ENCODE measurements at places on chromosomes 13 and 19.

- peak; percentile 99 for DNase-seq
Observed at GRCh38 chr13:100392709-100393630, 195.6 kb downstream of the GGACT start.

DNA sequence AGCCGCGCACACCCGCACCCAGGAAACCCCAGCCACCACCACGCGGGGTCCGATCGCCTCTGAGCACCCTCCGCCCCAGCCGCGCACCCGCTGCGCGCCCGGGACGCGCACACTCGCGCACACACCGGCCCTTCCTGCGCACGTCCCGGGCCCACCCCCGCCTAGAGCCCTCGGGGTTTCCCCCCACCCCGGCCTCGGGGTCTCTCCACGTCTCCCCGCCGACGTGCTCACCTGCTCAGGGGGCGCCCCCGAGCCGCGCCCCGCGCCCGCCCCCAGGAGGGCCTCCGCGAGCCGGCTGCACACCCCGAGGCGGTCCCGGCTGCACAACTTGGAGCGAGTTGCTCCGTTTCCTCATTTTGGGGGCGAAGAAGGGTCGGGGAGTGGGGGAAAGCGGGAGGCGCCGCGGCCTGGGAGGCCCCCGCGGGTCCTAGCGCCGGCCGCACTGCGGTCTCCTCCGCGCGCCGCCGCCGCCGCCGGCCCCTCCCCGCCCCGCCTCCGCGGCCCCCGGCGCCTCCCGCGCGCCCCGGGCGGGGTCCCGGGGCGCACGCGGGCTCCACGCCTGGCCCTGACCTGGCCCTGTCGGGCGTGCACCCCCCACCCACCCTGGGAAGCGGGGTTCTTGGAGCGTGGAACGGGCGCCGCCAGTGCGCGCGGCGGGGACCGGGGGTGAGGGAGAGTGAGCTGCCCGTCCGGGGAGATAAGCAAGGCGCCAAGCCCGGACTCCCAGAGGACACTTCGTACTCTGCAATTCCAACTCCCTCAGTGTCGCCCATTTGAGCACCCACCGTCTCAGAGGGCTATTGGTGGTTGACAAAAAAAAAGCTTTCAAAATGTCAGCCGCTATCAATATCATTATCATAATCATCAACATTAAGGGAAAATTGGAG, at the start of gene MATK:
Gene MATK, minus strand, starts transcription at position 444 of the 887 bp plus-strand sequence. CDS start 1,246 bp downstream, outside the sequence.
- DNase-seq, result no peak

DNA sequence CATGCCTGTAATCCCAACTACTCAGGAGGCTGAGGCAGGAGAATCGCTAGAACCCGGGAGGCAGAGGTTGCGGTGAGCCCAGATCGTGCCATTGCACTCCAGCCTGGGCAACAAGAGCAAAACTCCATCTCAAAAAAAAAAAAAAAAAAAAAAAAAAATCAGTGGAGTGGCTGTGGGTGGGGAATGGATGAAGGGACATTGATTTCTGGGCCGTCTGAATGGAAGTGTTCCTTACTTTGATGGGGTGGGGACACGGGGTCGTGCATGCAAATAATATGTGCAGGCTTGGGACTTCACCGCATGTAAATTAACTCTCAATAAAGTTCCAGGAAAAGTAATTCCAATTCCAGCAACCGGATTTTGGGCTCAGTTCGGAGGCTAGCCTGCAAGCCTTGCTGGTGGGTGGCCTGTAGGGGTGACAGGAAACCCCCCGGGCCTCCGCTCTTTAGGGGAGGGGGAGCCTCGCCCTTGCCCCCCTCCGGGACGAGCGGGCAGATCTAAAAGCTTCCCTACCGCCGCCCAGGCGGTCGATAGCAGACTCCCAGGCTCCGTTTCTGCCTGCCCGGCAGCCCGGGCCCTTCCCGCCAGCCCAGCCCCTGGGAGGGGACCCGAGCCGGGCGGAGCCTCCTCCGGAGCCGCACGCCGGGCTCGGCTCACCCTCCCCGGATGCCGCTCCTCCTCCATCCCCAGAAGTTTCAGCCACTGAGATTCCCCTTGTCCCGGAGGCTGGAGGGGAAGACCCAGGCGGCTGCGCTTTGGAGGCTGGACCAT, 48.0 kb upstream of the ADGRE5 start:
- DNase-seq, result peak; percentile 43

- DNase-seq, result no peak
Observed at GRCh38 chr13:41809962-41810361, 150.9 kb downstream of the VWA8 start.

- no peak for DNase-seq
Observed at GRCh38 chr19:8518536-8518935, 4.6 kb upstream of the ZNF414 start.

DNA sequence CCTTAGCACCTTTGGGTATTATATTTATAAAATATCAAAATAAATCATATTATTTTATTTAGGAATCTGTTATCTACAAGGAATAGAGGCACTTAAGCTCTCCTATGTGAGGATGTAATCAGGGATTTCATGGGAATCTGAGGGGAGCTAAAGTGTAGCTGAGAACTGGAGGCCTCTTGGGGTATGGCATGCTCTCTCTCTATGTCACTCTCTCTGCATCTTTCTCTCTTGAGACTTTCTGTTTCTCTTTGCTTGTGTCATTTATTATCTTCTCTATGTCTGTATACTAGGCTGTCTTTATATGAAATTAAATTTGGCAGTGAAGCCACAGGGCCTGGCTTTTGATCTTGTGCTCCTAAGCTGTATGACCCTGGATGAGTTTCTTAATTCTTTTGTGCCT, 37.7 kb upstream of the SCEL start:
- DNase-seq, result no peak

DNA sequence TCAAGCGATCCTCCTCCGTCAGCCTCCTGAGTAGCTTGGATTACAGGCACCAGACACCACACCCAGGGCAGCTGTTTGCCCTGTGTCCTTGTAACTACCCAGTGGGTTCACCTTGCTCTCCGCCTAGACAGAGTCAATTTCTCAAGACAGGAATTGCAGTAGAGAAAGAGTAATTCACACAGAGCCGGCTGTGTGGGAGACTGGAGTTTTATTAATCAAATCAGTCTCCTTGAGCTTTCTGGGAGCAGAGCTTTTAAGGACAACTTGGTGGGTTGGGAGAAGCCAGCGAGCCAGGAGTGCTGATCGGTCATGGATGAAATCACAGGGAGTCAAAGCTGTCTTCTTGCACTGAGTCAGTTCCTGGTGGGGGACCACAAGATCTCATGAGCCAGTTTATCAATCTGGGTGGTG, 20.6 kb upstream of the ADGRE1 start:
- no peak for DNase-seq

DNA sequence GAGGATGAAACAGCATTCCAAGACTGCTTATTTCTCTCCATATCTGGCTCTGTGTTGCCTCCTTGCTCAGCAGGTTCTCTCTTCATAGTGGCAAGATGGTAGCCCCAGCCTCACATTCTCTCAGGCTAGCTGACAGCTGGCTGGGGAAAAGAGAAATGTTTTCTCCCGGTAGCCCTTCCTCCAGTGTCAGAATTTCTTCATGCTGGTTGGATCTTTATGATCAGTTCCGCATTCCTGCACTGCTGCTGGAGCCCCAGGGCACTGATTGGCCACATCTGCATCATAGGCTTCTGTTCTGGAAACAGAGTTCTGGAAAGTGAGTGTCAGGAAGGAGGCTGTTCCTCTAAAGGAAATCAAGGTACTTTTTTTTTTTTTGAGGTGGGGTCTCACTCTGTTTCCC, 24.6 kb downstream of the POP4 start:
- DNase-seq, result peak; percentile 31

DNA sequence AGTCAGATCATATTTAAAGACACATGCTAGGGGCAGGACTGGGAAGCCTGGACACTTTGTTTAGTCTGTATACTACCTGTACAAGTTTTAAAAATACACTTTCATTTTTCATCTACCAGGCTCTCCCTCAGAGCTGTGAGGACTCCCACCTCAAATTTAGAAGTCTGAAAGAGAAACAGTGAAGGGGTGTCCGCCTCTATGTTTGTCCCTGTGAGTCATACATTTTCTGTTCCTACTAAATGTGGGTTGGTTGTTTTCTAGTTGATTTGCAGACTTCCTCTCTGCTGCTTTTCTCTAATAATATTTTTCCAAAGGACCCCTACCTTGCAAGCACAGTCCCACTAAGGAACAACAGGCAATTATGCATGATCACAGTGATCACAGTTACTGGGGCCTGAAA, 110.5 kb downstream of the ENOX1 start:
- DNase-seq, result no peak

DNA sequence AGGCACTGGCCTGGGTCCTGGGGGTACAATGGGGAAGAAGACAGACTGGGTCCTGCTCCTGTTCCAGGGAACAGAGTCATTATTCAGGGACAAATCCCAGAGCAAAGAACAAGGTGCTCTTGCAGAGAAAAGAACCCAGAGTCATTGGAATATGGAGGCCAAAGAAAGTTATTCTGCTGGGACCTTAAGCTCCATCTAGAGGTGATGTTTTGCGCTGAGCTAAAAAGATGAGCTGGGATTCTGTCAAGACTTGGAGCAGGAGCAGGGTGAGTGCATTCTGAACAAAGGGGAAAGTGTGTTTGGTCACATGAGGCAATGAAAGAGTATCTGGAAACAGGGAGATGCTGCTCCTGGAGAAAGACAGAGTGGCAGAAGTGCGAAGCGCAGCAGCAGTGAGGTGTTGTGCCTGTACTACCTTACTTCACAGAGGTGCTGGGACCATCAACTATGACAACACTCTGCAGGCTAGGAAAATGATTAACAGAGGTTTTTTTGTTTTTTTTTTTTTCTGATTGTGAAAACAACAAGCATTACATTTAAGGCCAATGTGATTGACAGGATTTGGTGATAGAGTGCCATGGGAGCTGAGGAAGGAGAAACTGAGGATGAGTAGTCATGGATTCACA, 95.3 kb upstream of the TNFSF11 start:
- peak; percentile 24 for DNase-seq

GRCh38 chr13:28542804-28543203, 47.9 kb upstream of the FLT1 start:
- DNase-seq, result no peak

DNA sequence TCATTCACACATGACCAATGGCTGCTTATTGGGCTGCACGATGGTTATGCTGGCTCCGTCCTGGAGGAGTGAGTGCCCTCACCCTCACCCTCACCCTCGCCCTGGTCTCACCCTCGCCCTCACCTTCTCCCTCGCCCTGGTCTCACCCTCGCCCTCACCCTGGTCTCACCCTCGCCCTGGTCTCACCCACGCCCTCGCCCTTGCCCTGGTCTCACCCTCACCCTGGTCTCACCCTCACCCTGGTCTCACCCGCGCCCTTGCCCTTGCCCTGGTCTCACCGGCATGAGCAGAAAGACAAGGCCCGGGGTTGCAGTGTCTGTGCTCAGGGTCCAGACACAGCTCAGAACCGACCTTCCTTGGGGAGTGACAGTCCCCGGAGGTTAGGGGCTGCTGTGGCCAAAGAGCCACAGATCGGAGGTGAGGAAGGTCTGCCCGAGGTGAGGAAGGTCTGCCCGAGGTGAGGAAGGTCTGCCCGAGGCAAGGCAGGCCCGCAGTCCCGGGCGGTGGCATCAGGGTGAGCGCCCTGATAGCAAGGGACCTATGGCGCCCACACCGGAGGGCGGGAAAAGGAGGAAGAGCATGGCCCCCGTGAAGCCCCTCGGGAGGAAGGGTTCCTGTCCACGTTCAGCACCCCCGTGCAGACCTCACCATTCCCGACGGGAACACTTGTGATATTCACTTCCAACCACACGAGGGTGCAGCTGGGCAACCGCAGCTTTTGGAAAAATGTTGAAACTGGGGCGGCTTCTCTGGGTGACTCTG, 65.6 kb downstream of the MCF2L start:
- DNase-seq, result peak; percentile 62
